ENCODE measurements at places on chromosomes 3 and 15.

- DNase-seq = no peak
Measured at GRCh38 chr3:15520185-15520584, 1.3 kb downstream of the COLQ start.

- no peak for DNase-seq
Measured at GRCh38 chr3:189841473-189842205, 210.4 kb downstream of the TP63 start.

DNA sequence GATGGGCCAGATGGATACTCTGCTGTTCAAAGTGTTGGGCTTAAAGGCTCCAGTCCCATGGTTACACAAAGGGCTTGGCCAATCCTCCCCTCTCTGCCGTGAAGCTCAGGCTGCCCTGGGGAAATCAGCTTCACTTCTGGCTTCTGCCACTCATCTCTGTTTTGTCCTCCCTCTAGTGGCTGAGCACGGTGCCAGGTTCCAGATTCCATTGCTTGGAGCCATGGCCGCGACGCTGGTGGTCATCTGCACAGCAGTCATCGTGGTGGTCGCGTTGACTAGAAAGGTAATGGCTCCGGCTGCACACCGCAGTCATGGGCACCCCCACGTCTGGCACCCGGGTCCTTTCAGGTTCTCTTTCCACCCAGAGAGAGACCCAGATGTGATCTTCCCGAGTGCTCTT, 5.6 kb downstream of the TIGIT start:
- DNase-seq = peak; percentile 39

GRCh38 chr15:65998486-65998885, 129.2 kb downstream of the RAB11A start:
- no peak for DNase-seq

GRCh38 chr15:73906346-73907034, 19.8 kb upstream of the LOXL1 start:
- no peak for DNase-seq

GRCh38 chr15:74983725-74984231, 11.6 kb upstream of the SCAMP5 start:
- DNase-seq = no peak

Data from effector CD4-positive, alpha-beta T cell (primary cell).